Activated effector memory CD4-positive, alpha-beta T cell treated with anti-CD3 and anti-CD28 coated beads, Interleukin-2, amount 50 U/mL, for 16 hours (primary cell): ENCODE measurements at places on chromosomes 3 and 15.

DNA sequence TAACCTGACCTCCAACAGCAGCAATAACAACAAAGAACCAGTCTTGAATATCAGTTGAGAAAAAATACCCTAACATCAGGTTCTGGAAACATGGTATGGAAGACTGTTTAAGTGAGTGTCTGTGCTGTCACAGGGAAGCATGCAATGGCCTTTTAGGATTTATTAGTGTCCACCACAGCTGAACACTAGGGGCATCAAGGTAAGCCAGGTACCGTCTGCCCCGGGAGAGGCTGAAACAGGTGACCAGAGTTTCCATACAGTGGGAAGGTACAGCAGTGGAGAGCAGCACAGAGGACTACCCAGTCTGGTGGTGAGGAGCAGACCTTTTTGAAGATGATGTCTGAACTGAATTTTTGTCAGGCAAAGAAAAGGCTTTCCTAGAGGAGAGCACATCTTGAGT is 18.4 kb downstream of the ZDHHC23 start:
- DNase-seq: no peak

- no peak for DNase-seq
Measured at GRCh38 chr3:180277041-180277440, 240.3 kb upstream of the PEX5L start.

GRCh38 chr15:59994526-59994887 is 9.6 kb upstream of the FOXB1 start:
- no peak for DNase-seq

- no peak for DNase-seq
Measured at GRCh38 chr3:66642484-66642883, 141.7 kb upstream of the LRIG1 start.

- DNase-seq: no peak
Measured at GRCh38 chr3:55620351-55621025, 133.4 kb upstream of the WNT5A start.

DNA sequence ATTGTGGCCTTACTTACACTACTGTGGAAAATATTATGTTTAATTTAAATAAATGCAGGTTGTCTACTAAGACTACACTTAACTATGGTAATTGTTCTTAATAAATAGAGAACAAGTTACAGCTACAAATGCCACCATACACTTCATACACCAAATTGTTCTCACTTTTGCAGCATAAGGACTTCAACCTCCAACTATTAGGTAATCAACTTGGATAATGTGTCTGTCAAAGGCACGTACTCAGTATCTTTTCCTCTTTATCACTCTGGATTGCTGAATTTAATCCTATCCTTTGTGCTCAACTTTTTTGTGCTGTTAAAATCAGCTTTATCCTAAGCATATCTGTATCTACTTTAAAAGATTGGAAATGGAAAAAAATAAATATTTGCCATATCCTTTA is 41.6 kb upstream of the TMEM87A start:
- no peak for DNase-seq

- no peak for DNase-seq
Measured at GRCh38 chr15:31252171-31252785, 74.4 kb upstream of the KLF13 start.

GRCh38 chr3:45942051-45942825 is 1.0 kb upstream of the CXCR6 start:
- DNase-seq: peak; percentile 60

DNA sequence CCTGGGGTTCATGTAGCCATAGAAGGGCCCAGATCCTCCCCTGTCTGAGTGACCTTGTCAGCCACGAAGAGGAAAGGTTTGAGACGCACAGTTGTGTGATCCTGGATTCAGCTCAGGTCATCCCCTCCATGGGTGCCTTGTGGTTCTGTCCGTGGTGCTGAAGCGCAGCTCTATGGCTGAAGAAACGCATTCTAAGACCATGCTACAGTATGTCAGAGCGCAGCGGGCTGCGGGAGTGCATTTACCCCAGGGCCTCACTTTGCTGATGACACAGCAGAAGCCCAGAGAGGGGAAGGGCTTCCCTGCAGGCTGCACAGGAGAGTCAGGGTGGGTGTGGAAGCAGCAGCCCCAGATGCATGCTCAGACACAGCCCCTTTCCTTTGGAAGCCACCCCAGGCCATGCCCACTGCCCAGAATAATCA is 68.8 kb upstream of the IQSEC1 start:
- no peak for DNase-seq

DNA sequence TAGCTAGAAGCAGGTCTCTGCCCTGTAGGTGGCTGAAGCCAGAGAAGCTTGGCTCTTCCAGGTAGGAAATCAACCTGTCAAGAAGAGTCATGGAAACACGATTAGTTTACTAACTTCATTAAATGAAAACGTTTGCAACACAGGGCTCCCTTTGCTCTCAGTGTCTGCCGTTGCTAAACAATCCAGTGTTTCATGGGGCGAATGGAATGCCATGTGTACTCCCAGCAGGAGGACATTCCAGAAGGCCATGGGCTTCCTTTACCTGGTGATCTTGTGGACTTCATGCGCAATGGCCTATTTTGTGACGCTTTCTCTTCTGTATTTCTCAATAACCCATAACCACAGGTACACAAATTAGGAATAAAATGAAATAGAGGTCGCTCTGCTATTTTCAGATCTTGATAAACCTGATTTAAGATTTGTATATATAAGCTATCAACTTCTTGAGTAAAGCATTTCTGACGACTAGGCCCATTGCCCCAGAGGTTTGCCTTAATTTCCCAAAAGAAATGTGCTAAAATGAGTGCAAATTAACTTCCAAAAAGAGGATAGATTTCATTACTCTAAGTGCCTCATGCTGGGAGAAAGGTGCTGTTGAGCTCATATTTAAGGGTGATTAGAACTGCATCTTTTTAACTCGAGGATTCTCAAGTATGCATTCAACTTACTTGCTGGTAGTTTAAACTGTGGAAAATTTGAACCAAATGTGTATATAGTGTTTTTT is 171.0 kb downstream of the EPHA3 start:
- DNase-seq: no peak

DNA sequence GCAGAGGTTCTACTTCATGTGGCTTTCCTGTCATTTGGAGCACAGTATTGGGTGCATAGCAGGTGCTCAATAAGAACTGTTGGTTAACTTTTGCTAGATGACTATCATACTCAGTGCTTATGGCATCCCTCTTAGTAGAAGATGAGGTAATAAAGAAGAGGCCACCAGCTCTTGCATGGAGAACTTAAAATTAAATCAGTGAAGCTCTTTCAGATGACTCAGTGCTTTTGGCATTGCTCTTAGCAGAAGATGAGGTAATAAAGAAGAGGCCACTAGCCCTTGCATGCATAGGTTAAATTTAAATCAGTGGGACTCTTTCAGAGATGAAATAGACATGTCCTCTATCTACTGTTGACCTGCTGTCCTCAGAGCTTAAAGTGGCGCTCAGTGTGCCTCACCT is 109.4 kb upstream of the FGF7 start:
- no peak for DNase-seq

- DNase-seq: no peak
Measured at GRCh38 chr15:97383516-97383915, 577.0 kb upstream of the ARRDC4 start.

GRCh38 chr3:152623286-152623911 is 211.5 kb upstream of the P2RY1 start:
- no peak for DNase-seq

DNA sequence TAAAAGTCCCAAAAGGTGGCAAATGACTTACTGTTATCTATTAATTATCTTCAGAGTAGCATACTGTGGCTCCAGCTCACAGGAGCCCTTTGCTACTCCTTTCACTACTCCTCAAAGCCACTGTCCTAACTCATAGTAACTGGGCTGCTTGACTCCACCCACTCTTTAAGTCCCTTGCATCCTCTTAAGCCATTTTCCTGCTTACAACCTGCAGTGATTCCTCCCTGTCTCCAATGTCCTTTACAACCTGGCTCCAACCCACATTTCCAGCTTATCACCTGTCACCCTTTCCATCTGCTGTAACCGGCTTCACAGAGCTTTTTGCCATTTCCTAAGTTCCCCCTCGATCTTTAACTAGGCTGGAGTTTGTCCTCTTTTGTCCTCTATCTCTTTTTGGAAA is 388.1 kb downstream of the FGF12 start:
- DNase-seq: no peak

DNA sequence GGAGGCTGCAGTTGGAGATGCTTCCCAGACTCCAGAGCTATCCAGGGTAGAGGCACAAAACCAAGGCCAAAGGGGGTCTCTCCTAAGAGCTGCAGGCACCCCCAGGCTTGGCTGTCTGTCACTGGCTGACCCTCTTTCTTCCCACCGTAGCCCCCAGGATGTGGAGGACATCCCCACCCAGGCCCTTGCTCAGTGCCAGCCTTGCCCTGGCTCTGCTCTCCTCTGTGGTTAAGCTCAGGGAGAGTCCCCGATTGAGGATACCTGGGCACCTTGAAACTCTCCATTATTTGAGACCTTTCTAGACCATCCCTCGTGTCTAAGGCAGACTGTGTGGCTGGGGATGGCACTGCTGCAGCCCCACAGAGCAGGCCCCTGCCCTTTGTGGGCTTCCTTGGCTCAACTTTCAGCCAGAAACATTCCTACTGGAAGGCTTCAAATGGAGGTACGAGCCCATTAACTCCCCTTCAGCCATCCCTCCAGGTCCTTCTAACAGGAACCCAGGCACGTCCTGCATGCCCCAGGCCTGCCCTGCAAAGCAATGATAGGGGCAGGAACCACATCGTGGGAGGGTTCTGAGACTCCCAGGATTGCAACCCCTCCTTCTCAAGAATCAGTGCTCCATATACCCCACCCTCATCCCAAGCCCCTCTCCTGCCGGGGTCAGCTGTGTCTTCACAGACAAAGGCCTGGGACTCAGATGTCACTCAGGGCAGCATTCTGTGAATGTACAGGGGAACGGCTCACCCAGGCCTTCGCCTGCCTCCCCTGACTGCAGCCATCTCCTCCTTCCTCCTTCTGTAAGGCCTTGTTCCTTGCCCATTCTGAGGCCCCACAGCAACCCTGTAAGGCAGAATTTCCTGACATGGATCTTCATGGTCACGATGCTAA is 102.9 kb upstream of the ABHD17C start:
- DNase-seq: peak; percentile 28

DNA sequence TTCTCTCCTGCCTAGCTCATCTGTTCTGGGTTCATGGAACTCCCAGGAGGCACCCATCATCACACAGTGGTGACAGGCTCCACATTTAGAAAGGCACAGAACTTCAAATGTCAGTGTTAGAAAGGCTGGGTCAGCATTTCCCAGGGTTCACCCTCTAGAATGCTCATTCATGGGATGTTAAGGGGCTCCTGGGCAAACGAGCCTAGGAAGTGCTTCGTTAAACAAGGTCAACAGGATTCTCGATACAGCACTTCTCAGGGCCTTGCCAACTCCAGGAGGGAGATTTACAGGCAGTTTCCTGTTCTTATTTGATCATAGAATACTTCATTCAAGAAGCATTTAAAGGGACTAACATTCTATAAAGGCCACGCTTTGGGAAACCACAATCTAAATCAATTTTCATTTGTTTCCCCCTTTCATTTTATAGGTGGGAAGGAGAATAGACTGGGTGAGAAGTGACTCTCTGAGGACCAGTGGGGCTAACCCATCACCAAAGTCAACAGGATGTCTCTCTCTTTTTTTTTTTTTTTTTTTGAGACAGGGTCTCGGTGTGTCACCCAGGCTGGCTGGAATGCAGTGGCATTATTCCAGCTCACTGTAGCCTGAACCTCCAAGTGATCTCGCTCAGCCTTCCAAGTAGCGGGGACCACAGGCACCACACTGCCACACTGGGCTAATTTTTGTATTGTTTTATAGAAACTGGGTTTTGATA is 14.3 kb downstream of the IGDCC4 start:
- no peak for DNase-seq

DNA sequence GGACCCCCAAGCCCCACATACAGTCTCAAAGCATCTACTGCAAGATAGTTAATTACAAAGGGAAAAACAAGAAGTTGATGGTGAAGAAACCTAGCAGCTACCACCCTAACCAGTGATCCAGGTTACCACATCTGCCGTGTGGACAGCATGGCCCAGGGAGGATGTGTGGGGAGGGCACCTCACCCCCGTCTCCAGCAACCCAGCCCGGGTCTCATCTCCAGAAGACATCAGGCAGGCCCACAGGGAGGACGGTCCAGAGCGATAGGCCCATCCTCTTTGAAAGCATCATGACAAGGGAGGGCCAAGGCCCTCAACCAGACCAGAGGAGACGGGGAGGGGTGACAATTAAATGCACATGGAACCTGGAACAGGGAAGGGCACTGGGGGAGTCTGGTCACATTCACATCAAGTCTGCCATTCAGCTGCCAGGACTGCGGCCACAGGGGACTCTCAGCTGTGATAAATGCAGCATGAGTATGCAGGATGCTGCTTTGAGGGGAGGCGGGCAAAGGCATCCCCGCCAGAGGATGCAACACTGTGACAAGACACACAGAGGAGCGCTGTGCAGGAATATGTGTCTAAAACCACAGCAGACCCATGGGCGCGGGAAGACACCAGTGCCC is 18.8 kb downstream of the ZXDC start:
- no peak for DNase-seq

DNA sequence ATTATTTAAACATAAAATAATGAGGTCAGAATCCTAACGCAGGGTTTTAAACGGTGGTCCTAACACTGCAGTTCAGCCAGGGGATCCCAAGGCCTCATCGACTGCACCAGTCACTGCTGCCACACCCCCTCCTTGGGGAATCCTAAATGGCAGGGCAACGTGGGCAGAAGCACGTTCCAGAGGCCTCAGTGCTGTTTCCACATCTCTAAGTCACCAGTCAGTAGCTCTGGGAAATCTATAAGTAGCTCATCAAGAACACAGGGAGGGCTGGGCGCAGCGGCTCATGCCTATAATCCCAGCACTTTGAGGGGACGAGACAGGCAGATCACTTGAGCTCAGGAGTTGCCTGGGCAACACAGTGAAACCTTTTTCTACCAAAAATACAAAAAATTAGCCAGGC is 47.5 kb downstream of the PRTG start:
- DNase-seq: no peak

GRCh38 chr15:68383161-68384074 is 48.5 kb downstream of the ITGA11 start:
- DNase-seq: peak; percentile 61

- no peak for DNase-seq
Measured at GRCh38 chr3:183281126-183281797, 28.2 kb downstream of the B3GNT5 start.

DNA sequence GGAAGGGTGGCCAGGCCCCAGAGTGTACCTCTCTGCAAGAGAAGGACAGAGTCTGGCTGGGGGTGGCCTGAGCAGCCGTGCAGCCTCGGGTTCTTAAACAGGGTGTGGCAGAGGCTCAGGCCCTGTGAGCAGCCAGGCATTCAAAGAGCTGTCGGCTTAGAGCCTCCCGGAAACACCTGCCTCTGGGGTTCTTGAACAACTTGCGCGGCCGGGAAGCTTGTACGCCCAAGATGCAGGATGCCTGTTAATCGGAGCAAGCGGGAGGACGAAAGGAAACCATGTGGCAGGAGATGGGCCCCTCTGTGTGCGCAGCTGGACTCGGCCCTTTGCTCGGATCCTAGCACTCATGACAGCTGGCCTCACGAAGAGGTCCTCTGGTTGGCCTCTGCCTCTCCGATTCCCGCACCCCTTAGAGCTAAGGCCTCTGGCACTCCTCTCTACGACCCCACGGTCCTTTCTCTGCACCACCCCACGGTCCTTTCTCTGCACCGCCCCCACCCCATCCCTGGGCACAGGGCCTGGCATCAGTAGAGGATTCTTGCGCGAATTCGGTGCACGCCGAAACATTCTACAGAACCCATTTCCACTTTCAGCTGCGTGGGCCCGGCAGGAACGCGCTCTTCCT is 23.9 kb upstream of the TXNRD3 start:
- DNase-seq: no peak
